ENCODE measurements at places on chromosomes 13 and 19. TPM values are rescaled to one million over a fixed set of nuclear protein-coding genes. Genes with fewer than 3 reads are reported as not detected.

MICU2 gene
- 41.5 TPM for total RNA-seq

LHB gene
- not detected for total RNA-seq

KIRREL2 gene
- total RNA-seq, result 0.15 TPM

FCHO1 gene
- 0.65 TPM for total RNA-seq

CCL25 gene
- not detected for total RNA-seq

KLK2 gene
- total RNA-seq, result not detected

PDX1 gene
- total RNA-seq, result not detected

ZNF613 gene
- total RNA-seq, result 12.5 TPM

SLC6A16 gene
- total RNA-seq, result 0.15 TPM

ZNF836 gene
- total RNA-seq, result 3.5 TPM

TICAM1 gene
- 3.0 TPM for total RNA-seq

PINLYP gene
- total RNA-seq, result 0.97 TPM

Measured in epithelial cell of umbilical artery (primary cell).